ENCODE measurements at places on chromosomes 12 and 14.

DNA sequence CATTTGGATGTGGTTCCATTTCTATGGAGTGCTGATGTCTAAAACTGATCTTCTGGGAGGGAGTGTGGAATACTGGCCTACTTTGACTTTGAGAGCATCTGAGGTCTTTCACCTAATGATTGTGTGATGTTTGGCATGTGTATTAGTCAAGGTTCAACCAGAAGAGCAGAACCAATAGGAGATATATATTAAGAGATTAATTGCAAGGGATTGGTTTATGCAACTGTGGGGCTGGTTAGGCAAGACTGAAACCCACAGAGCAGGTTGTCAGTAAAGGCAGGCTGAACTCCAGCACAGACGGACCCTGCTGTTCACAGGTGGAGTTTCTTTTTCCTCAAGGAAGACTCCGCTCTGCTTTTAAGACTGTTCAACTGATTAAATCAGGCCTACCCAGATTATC is 11.6 kb downstream of the BMAL2 start:
- no peak for DNase-seq

DNA sequence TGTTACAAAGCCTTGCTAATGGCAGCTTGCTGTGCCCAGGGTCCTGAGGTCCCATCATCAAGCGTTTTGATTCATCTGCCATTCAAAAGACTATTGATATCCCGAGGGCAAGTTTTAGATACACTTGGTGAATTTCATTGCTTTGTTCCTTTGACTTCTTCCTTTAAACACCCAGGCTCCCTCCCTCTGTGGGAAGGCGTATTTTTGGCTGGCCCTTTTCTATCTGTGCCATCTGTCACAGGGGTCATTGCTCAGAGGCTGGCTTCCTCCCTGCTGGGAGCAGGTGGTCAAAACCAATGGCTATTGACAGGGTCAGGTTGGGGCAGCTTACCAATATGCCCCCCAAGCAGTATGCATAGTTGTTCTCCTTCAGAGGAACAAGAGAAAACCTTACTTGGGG is 40.0 kb downstream of the SCN8A start:
- DNase-seq: no peak

DNA sequence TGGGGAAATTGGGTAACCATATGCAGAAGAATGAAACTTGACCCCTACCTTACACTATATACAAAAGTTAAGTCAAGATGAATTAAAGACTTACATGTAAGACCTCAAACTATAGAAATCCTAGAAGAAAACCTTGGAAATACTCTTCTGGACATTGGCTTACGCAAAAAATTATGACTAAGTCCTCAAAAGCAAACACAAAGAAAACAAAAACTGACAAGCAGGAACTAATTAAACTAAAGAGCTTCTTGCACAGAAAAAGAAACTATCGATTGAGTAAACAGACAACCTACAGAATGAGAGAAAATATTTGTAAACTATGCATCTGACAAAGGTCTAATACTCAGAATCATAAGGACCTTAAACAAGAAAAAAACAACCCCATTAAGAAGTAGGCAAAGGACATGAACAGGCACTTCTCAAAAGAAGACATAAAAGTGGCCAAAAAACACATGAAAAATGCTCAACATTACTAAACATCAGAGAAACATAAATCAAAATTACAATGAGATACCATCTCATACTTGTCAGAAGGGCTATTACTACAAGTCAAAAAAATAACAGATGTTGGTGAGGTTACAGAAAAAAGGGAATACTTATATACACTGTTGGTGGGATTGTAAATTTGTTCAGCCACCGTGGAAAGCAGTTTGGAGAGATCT is 37.0 kb upstream of the CFAP54 start:
- DNase-seq: no peak

DNA sequence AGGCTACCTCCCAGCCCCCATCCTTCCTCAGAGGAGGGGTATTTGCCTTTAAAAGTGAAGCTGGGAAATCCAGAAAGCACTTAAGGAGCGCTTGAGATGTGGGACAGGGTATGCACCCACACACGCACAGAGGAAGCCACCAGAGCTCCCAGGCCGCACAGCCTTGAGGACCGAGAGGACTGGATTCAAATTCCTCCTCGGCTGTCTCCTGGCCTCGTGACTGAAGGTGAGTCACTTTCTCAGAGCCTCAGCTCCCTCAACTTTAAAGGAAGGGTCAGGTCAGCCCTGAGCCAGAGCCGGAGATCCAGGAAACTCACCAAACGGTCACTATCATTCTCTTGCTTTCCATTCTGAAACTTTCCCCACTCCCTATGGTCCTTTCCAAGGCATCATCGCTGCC is 37.6 kb downstream of the BCL11B start:
- no peak for DNase-seq

- DNase-seq: no peak
These were observed 256.6 kb downstream of the PRKD1 start for GRCh38 chr14:29671034-29671433.

DNA sequence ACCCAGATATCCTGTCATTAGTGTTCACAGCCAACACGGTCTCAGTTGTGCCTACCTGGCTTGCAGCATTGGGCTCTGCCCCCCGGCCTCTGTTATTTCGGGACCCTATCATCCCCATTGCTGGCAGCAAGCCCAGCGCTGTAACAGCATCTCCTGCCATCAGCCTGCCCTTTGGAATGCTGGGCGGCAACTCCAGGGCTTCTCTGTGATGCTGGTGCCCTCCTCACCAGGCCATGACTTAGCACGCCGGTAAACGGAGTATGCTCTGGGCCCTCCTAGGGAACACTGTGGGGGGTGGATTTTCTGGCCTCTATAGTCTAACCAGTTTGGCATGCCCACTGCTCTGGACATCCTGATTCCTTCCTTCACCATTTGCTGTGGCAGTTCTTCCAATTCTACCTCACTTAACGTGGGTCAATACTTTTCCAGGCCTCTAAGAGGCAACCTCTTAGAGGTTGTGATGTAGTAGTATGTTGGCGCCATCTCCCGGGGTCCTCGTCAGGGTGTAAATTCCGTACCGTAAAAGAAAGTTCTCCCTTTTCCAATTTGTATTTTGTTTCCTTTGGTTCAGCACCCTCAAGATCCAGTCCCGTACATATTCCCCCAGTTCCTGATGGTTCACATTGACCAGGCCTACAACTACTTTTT is 80.0 kb downstream of the SINHCAF start:
- DNase-seq: no peak

DNA sequence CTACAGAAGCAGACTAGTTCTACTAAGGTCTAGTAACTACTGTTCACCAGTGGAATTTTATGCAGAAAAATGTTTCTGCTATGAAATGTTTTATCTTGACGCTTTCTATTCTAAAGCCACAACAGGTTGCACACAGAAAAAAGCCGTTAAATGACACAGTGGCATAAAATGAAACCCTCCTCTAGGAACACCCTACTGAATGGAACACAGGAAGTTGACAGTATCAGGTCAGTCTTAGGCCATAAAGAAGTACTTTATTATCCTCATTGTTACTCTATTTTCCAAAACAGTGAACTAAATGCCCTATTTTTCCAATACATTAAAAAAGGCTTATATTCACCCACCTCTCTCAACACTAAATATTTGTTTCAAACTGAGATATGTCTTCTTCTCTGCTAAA is 21.9 kb downstream of the EPS8 start:
- DNase-seq: no peak

All from amniotic stem cell (primary cell).